Forelimb muscle (tissue), 1 donor: ENCODE measurements at places on chromosomes 12 and 14. TPM values are rescaled to one million over a fixed set of nuclear protein-coding genes. Genes with fewer than 3 reads are reported as not detected.

GRCh38 chr12:119204671-119205285 lies 26.0 kb downstream of the HSPB8 start:
- no peak for DNase-seq

MYF5 gene
- 25.0 TPM for polyA plus RNA-seq

RD3L gene
- polyA plus RNA-seq = not detected

DNA sequence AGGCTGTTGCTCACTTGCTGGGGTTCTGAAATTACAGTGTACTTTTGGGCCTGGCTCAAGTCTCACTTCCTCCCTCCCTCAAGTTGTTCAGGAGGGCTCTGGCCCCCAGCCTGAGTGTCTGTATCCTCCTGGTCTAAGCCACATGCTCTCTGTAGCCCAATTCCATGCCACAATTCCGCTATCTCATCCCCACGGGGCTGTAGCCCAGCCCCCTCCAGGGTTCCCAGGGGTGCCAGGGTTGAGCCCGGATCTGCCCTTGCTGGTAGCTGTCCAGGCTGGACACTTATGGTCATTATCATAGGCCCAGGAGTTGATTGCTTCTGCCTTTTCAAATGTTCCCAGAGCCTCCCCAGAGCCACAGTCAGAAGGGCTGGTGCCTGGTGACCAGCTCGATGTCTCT lies 65.3 kb downstream of the PRIMA1 start:
- no peak for DNase-seq

DNA sequence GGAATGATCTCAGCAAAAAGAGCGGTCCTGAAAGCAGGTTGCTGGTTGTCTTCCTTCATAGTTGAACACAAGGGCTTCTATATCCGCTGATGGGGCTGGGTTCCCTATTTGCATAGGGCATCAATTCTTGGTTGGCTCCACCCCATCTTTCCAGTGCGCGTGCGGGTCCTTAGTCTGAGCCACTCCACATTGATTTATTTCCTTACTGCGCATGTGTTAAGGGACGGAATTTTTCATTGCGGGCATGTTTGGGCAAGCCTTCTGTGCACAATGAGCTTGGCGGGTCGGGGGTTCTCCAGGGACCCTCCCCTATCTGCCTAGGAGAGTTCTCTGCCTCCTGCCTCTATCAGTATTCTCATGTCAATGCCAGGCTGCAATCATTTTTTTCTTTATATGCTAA lies 21.2 kb upstream of the DLGAP5 start:
- no peak for DNase-seq

TAS2R31 gene
- 0.73 TPM for polyA plus RNA-seq

RDH12 gene
- polyA plus RNA-seq = 0.43 TPM

DTX1 gene
- polyA plus RNA-seq = 5.2 TPM

GRCh38 chr12:59066445-59066844 lies 146.1 kb upstream of the LRIG3 start:
- no peak for DNase-seq

- DNase-seq = no peak
Observed at GRCh38 chr12:43883748-43884147, 47.9 kb downstream of the TMEM117 start.

DNA sequence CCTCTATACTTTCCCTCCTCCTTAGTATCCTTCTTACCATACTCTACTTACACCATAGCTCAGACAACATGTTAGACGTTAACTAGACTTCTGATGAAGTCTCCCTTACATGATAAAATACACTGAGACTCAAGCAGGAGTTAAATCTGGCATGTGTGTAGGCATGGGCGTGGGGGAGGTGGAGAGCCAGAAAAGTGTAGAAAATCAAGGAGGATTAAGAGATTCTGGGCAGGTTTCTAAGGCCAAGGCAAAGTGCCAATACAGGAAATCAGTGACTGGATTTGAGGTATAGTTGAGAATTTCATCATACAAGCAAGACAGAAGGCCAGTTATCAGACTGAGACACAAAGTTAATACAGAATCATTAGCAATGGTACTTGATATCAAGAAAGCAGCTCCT lies 37.4 kb downstream of the EPS8 start:
- DNase-seq = no peak

GRCh38 chr14:100536721-100537445 lies 50.3 kb downstream of the BEGAIN start:
- no peak for DNase-seq

GRCh38 chr14:94028450-94028826 lies 2.3 kb downstream of the OTUB2 start:
- no peak for DNase-seq

- no peak for DNase-seq
Observed at GRCh38 chr12:29980304-29980703, 196.6 kb upstream of the TMTC1 start.

MIPOL1 gene
- 4.8 TPM for polyA plus RNA-seq

DNA sequence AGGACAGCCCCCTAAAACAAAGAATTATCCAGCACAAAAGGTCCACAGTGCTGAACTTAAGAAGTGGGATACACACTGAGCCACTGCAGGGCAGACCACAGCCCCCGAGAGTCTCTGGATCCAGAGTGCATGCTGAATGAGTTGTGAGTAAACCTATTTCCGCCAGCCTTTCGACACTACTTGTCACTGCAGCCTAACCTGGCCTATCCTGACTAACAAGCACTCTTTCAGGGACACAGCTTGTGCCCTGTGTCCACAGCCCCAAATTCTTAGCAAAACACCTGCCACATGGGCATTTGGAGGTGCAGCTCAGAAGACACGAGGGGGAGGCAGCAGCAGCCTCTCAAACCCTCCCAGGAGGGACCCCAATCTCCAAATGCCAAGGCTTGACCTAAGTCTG lies 31.3 kb downstream of the ITPK1 start:
- no peak for DNase-seq

KLRD1 gene
- polyA plus RNA-seq = 1.3 TPM

MRPS35 gene
- polyA plus RNA-seq = 55.2 TPM

DNA sequence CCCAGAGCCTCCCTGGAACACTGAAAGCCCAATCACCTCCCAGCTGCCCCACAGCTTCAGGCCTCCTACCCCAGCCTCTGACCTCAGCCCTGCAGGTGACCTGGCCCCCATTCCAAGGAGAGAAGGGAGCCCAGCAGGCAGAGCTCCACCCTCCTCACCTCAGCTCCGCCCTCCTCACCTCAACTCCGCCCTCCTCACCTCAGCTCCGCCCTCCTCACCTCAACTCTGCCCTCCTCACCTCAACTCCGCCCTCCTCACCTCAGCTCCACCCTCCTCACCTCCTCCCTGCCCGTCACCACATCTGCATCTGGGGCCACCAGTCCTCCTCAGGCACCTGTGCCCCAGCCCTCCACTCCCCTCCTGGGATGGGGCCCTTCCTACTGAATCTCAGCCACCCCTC lies 112.2 kb upstream of the SFSWAP start:
- no peak for DNase-seq

DNA sequence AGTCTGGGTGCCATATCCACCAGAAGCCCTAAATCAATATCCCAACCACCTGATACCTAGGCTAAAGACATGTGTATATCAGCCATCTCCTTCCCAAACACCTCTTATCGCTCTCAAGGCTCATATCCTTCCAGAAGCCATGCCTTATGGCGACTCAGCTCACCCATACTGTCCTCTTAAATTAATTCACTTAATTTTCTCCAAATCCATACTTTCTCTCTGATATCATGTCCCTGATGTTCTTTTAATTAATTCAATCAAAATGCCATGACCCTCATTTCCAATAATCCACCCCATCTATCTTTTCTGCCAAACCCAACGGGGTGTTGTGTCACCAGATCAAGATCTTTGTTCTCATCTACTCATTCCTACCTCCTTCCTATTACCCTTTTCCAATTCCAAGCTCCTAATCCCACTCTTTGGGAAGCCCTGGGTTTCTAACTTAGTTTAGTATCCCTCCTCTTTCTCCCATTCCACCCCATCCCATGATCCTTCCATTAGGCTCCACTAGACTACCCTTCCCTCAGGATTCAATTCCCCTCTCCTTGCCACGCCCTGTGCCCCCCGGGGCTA lies 723 bp downstream of the ATF7 start:
- DNase-seq = no peak

DNA sequence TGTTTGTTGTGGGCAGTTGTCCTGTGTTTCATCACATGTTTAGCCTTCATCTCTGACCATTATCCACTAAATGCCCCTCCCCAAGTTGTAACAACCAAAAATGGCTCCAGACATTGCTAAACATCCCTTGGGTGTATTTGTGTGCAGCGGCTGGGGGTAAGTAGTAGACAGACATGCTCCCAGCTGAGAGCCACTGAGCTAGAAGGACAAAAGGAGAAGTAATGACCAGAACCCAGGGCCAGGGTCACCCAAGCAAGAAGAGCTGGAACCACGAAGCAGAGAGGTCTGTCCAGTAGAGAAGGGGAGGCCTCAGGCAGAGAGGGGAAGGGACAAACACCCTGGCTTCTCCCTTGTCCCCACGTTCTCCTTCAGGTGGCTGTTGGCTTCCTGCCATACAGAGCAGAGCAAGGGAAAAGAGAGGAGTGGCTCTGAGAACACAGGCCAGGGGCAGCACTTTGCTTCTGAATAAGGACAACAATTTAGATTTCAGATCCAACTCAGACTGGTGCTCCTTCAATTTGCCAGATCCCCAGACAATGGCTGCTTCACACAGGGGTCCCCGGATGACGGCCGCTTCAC lies 55.2 kb downstream of the NDUFA12 start:
- no peak for DNase-seq

DAD1 gene
- 111 TPM for polyA plus RNA-seq

GRCh38 chr12:127726671-127727315 lies 540.2 kb upstream of the TMEM132C start:
- no peak for DNase-seq

GRCh38 chr12:112419297-112420133 lies 768 bp downstream of the PTPN11 start:
- DNase-seq = no peak

DNA sequence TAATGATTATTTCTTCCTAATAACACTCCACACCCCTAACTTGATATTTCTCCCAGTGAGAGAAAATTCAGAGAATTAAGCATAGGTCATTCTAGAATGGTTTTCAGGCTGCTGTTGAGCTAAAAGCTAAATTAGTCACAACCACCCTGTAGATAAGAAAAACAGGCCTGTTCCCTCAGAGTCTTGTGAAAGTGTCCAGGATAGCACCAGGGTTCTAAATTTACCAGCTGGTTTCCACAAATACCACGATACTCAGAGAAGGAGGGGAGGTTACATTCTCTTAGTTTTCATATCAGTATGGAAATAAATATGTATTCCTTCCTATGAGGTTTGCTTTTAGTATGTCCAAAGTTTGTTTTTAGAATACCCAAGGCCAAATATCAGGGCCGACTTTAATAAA lies 66.0 kb upstream of the YARS2 start:
- DNase-seq = no peak

NRXN3 gene
- 0.58 TPM for polyA plus RNA-seq

GRCh38 chr12:3190101-3190500 lies 112.9 kb downstream of the TSPAN9 start:
- DNase-seq = no peak

- no peak for DNase-seq
Observed at GRCh38 chr14:94542111-94542810, 19.0 kb upstream of the SERPINA4 start.

NPFF gene
- polyA plus RNA-seq = not detected

DNA sequence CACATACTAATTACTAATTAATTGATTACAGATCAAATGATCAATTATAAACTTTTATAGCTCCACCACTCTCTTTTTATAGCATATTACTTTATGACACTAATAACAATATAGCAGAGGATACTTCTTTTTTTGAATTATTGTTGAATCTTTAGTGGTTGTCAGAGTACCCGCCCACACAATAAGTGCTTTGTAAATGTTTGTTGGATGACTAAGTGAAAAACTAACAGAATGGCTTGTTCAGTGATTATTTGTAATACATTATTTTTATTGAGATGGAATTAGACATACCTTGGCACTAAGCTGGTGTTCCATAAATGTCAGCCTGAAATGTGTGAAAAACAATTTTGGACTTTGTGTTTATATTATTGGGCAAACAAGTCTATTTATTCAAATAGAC lies 670.5 kb upstream of the ATXN7L3B start:
- no peak for DNase-seq

ARMH4 gene
- polyA plus RNA-seq = 6.8 TPM

- DNase-seq = no peak
Observed at GRCh38 chr12:66232263-66232662, 43.2 kb downstream of the IRAK3 start.

- DNase-seq = no peak
Observed at GRCh38 chr14:21614240-21614639, 20.5 kb downstream of the OR10G2 start.

GRCh38 chr12:13117029-13117428 lies 13.6 kb upstream of the GSG1 start:
- no peak for DNase-seq

ADGRD1 gene
- 9.5 TPM for polyA plus RNA-seq

- DNase-seq = no peak
Observed at GRCh38 chr12:27572486-27573255, 48.7 kb downstream of the PPFIBP1 start.

CLEC4D gene
- polyA plus RNA-seq = 0.23 TPM

- no peak for DNase-seq
Observed at GRCh38 chr14:106605548-106606448, 1079.4 kb downstream of the TMEM121 start.

DNA sequence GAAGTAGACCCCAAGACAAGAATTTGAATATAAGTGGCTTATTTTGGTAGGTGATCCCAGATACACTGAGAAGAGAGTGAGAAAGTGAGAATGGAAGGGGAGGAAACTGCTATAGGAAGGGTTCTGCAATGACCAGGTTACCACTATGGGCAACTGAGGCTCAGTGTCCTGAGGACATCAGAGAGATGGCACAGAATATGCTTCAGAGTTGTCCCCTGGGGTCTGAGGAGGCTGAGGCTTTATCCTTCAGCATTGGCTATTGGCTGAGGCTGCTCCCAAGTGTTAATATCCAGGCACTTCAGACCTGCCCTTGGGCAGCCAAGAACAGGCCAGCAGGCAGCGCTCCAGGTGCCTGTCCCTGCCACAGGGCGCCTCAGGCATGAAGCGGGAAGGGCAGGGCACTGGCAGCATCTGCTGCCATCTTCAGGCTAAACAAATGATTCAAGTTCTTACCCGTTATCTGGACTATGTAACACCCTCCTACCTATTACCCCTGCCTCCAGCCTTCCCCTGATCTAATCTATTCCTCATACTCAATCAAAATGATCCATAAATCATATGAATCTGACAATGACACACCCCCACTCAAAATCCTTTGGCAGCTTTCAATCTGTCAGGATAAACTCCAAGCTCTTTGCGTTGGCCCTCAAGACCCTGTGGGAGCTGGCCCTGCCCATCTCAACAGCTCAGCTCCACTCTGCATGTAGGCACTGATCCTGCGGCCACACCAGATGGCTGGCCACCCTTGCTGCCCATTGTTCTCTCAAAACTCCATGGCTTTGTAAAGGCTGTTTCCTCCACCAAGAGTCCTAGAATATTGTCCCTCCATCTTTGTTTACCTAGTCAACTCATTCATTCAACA lies 42.4 kb downstream of the CKAP4 start:
- DNase-seq = no peak

GRCh38 chr12:64088431-64089349 lies 133.4 kb downstream of the KICS2 start:
- DNase-seq = no peak

DNA sequence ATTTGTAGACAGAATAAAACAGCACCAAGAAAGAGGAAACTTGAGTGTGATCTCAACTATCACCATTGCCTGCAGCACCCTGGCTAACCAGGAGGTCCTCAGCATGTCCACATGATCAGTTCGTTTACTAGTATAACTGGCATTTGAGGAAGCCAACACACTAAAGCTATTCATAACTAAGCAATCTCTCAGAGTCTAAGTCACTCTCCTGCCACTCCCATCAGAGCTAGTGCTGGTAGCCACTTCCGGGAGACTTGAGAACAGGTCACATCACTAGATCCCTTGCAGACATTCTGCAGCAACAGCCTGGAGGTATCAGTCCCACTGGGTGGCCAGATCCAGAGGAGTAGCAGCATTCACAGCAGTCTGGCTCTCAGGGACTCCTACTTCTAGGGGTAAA lies 352.9 kb upstream of the OR4E1 start:
- DNase-seq = no peak
